ENCODE measurements at places on chromosomes 7 and 10.

DNA sequence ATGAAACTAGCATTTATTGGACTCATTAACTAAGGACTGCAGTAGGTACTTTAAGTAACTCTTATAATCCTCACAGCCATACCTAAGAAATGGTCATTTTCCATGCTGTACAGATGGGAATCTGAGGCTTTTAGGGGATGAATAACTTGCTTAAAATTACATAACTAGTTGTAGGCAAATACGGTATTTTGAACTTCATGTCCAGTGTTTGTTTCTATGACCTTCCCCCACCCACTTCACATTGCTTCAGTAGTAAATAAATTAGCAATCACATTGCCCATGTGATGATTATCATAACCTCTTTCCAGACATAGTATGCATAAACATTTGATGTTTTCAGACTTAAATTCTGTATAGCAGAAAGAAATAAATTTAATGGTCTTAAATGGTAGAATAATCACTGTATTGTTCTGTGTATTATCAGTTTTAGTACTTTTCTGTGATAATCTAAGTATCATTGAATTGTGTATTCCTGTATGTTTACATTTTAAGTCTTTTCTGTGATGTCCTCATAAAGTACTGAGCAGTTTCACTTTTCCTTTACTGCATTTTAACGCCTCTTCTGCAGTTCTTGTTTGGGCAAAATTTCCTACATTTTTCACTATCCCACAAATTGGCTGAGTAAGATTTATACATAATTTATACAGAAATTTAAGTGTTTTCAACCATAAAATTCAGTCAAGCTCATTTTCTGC lies 48.3 kb downstream of the ANKIB1 start:
- no peak for DNase-seq

- DNase-seq = no peak
Measured at GRCh38 chr7:39102234-39102633, 124.5 kb downstream of the POU6F2 start.

DNA sequence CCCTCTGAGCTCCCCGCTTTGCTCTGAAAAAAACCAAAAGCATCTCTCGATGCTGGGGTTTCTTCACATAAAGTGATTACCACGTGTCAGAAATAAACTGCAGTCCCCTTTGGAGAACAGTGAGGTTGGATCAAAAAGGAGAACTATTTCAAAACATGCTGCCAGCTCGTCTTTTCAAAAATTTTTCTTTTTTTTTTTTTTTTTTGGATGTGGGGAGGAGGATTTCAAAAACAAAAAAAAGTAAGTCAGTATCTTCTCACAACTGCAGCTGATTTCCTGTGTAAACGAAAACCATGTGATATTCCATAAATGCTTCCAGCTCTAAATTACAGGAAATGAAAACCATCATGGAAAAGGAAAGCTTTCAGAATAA lies 155.0 kb upstream of the LYZL2 start:
- peak; percentile 32 for DNase-seq

DNA sequence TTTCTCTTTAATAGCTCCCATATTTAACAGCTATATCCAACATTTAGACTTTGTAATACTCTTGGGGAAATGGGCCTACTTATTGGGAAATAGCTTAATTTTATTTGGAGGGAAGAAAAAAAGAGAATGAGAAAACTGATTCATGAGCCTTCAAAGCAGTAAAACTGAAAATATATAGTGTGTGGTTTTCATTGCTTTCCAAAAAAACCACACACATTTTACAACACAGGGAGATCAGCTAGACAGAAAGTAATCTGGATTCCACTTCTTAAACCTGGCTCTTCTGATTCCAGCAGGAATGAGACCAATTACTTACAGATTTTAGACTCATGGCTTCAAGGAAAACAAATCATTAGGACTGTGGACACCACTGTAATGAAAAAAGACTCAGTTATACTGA lies 48.7 kb downstream of the CH25H start:
- no peak for DNase-seq

- no peak for DNase-seq
Measured at GRCh38 chr10:77493851-77494261, 143.8 kb downstream of the KCNMA1 start.

DNA sequence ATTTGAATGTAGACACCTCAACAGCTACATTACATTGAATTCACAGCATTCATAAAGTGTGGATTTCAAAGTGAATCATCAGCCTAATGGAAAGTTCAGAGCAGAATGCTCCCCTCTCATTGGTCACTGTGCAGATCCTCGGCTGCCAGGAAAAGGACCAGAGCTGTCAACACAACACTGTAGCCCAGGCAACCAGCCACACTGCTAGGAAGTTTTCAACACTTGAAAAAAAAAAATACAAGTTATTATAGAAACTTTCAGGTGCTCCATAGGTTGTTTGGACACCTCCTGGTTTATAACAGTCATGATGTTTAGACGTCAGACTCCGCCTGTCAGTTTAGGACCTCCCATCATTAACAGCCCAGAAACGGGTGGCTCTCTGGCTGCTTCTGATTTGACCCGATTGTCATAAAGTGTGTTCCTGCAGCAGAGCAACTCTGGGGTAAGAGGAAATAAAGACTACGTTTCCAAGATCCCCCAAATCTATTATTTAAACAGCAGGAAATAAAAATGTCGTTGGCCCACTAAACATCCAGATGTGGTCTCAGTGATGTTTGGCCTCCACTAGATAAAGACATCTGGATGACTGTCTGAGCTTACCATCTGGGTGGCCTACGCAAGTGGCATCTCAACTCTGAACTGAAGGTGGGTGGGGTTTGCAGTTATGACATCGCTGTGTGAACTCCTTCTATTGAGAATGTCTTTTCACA lies 117.4 kb downstream of the CABCOCO1 start:
- DNase-seq = no peak

GRCh38 chr10:57506414-57507094 lies 761.1 kb downstream of the IPMK start:
- DNase-seq = no peak

- no peak for DNase-seq
Measured at GRCh38 chr7:18831943-18832342, 285.5 kb downstream of the TWIST1 start.

Measured in AML-193 (cell line).